Pancreas (tissue), 10 donors: ENCODE measurements at places on chromosomes 2 and 18. TPM values are rescaled to one million over a fixed set of nuclear protein-coding genes. Genes with fewer than 3 reads are reported as not detected.

DNA sequence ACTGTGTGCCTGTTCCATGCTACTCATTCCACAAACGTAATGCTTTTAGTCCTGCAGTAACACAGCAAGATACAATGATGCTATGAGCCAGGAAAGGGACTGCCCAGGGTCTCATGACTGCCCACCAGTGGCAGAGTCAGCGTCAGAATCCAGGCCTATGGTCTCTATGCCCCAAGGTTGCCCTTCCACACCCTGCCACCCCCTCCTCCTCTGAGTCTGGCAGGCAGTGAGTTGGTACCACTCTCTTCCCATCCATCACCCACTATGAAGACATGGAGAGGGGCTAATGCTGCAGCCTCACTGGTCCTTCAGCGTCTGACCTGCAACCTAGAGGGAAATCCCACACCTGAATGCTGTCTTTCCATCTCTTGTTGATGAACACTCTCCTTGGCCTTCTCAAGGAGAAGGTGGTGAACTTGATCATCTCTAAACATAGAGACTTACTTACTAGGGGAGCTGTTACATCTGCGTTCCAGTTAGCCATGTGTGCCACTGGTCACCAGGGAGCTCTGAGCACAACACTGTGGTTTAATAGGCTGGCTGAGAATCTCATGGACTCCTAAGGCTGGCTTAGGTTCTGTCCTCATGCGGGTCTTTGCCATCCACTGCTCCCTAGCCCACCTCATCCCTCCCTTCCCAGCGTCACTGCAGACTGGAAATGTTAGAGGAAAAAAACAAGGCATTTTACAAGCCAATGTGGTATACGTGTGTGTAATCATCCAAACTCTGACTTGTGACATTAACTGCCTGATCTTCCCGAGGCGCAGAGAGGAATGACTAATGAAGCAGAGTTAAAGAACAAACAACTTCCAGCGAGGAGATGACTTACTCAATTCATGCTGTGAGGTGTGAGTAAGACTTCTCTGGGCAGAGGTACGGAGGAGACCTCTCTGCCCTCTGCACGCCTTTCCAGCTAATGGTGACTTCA, 28.8 kb downstream of the STEAP3 start:
- no peak for DNase-seq

Gene ZFP36L2
- 36.8 TPM for total RNA-seq

Gene GRHL1
- 3.0 TPM for total RNA-seq

Gene CPS1
- 1.4 TPM for total RNA-seq

Gene CD8B2
- total RNA-seq, result not detected

GRCh38 chr18:79068341-79068936, 755 bp upstream of the ATP9B start:
- DNase-seq, result no peak

DNA sequence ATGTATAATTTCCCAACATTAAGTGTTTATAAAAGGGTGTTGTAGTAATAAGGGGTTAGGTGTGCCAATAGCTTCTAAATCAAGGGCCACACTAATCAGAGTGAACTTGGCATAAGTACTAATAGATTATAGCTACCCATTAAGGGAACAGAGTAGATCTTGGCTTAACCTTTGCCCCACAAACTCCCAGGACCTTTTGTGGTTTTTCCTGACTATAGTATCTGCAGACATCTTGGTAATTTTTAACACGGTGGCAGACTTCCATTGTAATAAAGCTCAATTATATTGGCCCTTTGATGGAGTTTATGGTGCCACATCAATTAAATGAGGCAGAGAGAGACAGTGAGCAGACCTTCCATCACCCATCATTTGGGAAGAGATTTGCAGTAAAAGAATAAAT, 358.5 kb upstream of the HNRNPA3 start:
- DNase-seq, result no peak

DNA sequence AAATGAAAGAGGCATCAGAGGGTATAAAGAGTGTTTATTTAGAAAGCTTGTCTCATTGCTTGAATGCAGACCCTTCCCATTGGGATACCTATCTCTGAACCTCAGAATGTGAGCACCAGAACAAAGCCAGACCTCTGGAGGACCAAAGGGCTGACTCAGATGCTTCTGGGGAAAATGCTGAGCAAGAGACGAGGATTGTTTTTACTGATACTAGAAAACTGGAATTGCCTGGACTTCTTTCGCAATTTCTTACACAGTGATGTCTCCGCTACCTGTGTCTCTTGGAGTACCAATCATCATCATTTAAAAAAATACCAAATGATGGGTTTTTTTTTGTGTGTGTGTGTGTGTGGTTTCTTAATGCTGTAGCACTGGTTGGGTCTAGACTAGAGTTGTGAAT, 55.6 kb upstream of the CCDC85A start:
- DNase-seq, result no peak

DNA sequence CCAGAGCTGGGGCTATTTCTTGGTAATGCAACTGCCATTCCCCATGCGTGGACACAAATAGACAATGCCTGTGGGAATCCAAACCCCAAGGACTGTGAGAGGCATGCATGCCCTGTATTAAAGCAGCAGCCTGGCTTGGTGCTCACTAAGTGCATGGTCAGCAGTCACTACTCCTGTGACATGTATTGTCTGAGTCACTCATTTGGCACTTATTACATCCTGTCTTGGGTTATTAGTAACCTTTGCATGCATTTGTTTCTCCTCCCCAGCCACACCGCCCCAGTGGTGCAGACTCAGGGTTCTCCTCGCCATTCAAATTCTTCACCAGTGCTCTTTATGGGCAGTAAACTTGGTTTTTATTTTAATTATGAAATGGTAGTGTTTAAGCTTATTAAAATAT, 30.2 kb downstream of the PRKCE start:
- no peak for DNase-seq

Gene PPP4R3B
- total RNA-seq, result 32.4 TPM
